ENCODE measurements at places on chromosomes 2 and 18.

- no peak for DNase-seq
Measured at GRCh38 chr2:218882866-218883366, 2.3 kb downstream of the WNT10A start.

DNA sequence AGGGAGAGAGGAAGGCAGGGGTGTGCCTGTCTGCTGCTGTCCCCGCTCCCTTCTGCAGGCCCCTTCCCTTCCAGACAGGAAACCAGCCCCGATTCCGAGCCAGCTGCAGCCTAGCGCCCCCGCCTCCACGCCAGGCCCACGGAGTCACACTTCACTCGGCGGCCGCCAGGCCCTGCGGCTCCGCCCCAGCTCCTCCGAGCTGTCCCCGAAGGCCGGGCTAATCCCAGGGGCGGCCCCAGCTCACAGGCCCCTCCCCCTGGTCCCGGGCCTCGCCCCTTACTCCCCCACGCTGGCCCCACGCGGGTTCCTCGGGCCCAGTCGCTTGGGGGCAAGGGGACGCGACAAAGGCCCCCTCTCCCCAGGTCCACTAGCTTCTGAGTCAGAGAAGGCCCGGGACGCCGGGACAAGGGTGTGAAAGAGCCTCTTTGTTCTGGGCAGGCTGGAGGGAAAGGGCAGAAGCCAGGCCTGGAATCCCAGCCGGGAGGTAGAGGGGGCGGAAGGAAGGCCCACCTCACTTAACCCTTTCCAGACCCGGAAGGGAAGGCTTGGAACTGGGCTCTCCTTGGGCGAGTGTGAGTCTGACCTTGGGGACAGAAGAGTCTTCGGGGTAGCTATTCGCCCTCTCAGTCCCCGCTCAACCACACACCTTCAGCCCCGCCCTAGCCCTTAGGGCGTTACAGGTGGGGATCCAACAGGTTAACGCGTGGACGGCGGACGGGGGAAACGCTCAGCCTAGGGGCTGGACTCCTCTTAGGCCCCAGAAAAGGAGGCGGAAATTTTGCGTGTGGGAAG, 1.2 kb downstream of the RTKN start:
- peak; percentile 94 for DNase-seq

DNA sequence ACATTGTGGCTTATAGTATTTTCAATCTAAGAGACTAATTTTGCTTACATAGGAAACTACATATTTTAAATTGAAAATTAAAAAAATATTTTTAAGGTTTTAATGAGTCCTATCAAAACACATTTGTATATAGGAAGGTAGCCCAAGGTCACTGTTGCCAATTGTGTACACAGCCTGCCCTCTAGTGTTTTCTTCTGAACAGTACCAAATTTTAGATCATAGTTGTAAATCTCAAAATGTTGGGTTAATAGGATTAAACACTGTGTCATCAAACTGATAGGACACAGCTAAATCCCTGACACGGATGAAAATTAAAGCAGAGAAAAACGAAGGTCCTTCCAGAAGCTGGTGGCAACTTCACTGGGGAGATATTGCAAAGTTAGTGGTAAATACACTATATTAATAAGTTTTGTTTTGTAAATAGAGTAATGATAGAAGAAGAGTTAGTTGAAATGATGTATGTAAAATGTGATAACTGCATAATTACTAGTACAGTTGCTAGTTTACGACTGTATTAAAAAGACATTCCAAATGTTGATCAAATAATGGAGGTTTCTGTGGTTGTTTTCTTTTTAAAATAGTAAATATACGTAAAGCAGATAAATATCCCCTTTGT, 19.7 kb downstream of the CLUL1 start:
- DNase-seq: peak; percentile 88

DNA sequence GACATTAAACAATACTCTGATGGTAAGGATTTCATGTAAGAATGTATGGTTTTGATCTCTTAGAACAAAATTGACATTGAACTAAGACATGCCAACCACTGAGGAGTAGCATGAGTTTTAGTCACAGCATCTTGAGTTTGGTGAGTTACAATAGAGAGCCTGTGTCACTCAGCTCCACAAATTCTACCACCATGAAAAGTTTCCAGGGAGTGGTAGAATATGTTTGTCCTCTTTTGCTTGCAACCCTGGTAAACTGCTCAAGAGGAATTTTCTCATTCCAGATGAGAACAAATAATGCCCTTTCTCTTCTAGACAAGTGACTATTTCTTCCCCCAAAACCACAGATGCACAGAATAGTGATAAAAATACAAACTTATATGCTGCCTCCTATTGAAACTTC, 502.0 kb upstream of the VRK2 start:
- DNase-seq: no peak

DNA sequence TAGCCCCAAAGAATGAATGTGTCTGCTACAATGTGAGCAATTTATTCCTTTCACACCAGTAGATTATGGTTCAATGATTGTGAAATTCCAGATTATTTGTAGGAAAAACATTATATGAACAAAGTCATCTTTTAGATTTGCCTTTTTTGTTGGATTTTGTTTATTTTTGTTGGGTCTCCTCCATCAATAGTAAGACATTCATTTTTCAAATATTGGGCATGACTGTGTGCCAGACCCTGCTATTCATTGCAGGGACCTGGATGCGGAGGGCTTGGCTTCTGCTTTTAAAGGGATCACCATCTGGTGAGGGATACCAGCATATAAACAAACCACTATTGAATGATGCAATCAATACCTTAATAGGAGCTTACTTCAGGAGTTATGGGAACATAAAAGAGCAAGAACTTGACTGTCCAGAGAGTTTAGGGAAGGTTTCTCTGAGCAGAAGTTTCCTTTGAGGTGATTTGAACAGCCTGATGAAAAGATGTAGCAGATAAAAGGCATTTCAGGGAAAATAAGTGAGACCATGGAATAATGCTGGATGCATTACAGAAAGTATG, 486.7 kb downstream of the EPHA4 start:
- peak; percentile 75 for DNase-seq
